NCI-H187 (cell line): ENCODE measurements at places on chromosomes 2 and 18.

DNA sequence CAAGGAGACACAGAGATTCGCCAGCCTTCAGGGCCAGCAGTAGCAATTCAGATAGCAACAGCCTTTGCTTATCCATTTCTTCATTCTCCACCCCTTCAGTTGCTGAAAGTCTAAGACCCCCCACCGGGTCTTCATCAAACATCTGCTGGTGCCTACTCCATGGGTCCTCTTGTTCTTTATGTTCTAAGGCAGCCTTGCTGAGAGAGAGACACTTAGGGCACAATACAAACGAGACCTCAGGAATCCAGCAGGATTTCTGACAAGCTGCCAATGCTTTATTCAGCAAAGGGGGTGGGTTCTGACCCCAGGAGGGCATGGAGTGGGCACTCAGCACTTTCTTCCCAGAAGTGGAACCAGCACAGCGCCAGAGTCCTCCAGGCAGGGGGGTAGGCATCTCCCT, 36.2 kb upstream of the CNGA3 start:
- DNase-seq: no peak

DNA sequence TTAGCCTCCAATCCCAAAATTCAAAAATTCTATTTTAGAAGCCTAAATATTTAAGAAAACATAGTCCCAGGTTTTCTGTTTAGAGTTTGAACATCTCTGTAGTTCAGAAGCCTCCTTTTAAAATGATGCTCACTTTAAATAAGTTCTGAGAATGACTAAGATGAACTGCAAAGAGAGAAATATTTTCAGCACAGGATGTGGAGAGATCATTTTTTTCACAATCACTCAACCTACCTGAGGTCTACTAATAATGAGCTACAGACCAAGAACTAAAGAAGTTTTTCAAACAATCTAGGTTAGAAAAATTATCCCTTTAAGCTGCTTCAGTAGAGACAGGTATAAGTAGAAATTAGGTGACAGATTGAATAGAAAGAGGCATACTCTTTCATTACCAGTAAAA, 185.1 kb upstream of the CYP26B1 start:
- DNase-seq: no peak

DNA sequence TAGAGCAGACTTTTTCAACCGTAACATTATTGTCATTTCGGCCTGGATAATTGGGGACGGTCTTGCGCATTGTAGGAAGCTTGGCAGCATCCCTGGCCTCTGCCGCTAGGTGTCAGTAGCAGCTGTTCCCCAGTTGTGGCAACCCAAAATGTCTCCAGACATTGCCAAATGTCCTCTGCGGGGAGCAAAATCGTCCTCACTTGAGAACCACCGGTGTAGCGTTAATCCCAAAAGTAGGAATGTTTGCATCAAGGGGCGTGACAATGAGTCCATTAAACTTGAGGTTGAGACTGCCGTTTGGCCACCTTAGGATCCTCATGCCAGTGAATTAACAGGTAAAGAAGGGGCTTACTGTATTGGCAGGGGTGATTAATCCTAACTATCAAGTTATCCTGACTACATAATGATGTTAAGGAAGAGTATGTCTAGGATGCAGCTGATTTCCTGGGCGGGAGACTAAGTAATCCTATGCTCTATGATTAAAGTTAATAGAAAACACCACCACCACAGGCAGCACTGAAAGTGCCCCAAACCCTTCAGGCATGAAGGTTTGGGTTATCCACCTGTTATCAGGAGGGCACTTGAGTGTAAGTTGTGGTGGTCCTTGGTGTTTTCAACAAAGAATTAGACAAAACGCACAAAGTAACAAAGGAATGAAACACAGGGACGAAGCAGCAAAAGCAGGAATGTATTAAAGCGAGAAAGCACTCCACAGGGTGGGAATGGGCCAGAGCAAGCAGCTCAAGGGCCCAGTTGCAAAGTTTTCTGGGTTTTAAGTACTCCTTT, 4.9 kb upstream of the ZC3H8 start:
- DNase-seq: peak; percentile 22

DNA sequence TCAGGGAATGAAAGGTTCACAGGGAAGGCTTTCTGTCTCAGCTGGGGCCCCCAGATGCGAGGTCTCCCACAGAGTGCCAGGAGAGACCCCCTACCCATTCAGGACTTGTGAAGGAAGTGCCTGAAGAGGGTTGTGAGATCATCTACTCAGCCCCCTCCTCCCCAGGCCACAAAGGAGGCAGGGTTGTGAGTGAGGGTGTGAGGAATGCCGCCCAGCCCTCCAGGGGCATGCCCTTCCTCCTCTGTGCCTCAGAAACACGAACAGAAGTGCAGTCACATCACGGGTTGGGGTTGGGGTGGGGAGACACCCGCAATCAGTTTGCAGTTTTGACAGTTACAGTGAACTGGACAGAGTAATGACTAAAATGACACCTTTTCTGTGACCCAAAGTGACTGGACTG, 5.0 kb downstream of the MAL start:
- DNase-seq: no peak

- no peak for DNase-seq
Observed at GRCh38 chr18:74081966-74082741, 65.5 kb downstream of the FBXO15 start.

DNA sequence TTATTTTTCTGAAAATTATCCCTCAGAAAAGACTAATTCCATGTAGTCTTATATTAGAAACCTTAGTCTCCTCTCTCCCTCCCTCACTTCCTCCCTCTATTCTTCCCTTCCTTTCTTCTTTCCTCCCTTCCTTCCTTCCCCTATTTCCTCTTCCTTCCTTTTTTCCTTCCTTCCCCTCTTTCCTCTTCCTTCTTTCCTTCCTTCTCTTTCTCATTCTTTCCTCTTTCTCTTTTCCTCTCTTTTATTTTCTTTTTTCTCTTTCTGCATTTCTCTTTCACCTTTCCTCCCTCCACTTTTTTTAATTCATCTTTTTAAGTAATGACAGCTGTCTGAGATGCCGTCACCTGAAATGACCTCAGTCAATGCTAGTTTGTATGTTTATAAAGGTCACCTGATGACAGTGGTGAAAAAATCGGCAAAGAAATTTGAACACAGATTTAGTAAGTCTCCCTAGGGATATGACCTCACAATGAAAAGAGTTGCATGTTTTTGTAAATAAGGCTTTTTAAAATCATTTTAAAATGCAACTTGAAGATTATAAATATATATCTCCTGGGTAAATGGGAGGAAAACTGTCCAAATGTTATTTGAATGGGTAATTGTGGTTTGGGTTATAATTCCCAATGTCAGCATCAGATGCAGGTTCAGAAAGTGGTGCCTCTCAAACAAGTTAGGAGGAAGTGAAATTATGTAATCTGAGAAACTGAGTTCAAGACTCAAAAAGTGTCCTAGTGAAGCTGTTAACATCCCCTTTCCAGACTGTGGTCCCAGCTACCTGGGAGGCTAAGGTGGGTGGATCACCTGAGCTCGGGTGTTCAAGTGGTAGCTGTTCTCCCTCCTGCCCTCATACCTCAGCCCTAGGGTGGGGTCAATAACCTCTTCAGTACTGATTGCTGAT, 90.3 kb upstream of the ST3GAL5 start:
- DNase-seq: no peak

DNA sequence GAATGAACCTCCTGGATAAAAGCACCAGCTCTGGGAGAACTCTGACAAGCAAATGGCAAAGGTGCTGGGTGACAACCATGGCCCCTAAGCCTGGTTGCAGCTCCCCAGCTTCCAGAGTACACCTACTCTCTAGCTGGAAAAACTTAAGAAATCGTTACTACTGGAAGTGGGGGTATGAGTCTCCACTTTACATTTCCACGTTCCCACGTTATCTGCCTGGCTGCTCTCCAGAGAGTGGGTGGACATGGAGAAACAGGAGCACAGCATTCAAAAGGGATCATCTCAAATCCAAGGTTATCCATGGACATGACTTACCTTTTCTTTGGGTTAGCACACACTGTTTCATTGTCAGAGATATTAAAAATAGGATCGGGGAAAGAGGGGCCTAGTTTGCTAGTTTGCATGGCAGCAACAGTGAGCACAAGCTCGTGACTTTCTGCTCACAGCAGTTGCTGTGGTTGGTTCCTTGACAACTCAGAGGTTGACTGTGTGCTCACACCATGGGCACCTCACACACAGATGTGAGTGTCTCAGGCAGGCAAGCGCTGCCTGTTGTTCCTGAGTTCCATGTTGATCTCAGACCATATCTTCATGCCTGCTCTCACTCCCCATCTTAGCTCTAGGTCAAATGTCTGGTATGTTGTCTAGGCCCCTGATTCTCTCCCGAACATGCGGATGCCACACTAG, 32.5 kb downstream of the PTPN18 start:
- no peak for DNase-seq

- DNase-seq: no peak
Observed at GRCh38 chr18:44840058-44840790, 159.5 kb downstream of the SETBP1 start.

GRCh38 chr2:134207589-134208209, 46.2 kb upstream of the MGAT5 start:
- no peak for DNase-seq

DNA sequence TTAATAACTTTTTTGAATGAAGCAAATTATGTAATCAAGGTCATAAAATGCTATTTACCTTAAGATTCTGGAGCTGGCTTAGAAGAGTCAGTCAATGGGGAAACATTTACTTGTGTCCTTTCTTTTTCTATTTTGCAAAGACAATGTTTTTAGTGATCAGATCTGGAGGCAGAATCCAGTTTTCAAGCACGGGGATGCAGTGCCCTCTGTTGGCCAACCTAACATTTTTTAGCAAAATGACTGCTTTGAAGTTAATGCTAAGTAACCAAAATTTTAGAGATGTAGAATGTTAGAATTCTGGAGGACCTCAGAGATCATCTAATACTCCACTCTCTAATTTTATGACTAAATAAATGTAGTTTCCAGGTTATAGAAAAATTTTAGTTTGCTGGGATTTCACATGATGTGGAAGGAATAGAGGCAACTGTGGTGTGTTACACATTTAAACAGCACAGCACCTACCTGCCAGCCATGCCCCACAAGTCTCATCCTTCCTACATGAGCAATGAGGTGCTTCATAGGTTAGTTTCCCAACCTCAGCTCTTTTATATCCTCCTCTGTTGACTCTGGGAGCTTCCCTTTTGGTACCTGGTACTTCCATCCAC, 23.6 kb upstream of the SLC9A4 start:
- no peak for DNase-seq

DNA sequence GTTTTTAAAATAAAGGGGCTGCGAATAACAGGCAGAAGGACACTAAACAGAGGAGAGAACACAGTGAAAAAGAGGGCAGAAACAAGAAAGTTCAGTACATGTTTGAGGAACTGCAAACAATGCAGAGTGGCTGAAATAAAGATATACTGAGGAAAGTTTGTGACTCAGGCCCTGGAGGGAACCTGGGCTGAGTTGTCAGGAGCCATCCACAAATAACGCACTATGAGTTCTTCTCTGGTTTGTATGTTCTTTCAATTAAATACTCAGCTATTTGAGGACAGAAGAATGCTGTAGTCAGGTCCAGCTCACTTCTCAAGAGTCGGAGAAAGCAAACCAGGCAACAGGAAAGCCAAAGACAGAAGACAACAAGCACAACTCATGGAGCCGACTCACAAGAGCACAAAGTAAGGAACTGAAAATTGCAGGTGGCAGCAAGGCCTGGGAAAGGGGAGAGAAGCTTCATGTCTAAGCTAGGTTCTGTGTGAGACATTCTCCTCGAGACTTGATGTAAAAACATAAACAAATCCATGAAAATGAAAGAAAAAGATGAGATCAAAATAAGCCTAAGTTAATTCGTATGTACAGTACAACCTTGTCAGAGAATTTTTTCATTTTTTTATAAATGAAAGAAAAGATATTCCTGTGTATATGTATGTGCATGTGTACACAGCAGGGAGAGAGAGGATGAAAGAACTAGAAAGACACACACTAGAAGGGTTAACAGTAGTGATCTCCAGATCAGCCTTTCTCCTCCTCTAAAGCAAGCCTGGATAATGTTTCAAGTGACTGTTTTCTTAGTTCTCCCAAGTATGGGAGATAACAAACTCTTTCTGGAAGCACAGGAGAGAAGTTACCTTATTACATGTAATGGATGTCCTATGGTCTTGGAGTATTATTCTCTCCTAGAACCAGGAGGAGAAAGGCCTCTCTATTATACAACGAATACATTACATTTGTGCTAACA, 41.5 kb downstream of the CHN1 start:
- DNase-seq: no peak

DNA sequence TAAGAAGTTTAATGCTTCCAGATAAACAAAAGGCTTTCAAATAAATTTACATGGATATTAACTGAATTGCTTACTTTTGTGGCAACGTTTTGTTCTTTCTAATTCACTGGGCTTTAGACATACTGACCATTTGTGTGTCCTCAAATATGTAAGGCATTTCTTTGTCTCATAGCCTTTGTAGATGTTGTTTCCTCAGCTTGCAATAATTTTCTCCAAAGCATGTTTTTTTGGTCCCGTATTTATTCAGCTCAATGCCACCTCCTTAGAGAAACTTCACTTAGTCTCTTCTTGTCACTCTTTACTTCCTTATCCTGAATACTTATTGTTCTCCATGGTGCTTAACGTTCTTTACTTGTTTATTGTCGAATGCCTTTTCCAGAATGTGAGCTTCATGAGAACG, 98.5 kb downstream of the NUP35 start:
- DNase-seq: no peak

DNA sequence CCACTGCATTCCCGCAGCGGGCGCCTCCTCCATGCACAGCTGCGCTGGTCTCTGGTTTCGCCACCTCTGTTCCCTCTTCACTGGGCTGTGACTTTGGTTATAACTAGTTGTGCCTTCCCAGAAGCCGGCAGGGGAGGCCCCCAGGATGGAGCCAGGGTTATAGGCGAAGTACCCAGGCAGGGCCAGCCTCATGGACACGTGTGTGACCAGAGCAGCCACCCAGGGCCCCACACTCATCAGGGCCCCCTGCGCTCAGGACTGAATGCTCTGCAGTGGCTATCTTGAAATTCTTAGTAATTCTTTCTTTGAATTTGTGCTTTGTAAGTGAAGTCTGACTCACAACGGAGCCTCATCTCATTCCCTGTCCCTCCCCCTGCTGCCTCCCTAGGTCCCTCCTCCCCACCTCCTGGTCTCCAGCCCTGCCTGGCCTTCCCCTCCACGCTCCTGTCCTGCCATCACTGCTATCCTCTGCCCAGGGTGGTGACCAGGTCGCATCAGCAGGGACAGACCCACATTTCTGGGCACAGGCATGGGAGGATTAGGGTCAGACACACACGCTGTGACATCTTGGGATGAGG, 38.1 kb upstream of the LBH start:
- DNase-seq: no peak

DNA sequence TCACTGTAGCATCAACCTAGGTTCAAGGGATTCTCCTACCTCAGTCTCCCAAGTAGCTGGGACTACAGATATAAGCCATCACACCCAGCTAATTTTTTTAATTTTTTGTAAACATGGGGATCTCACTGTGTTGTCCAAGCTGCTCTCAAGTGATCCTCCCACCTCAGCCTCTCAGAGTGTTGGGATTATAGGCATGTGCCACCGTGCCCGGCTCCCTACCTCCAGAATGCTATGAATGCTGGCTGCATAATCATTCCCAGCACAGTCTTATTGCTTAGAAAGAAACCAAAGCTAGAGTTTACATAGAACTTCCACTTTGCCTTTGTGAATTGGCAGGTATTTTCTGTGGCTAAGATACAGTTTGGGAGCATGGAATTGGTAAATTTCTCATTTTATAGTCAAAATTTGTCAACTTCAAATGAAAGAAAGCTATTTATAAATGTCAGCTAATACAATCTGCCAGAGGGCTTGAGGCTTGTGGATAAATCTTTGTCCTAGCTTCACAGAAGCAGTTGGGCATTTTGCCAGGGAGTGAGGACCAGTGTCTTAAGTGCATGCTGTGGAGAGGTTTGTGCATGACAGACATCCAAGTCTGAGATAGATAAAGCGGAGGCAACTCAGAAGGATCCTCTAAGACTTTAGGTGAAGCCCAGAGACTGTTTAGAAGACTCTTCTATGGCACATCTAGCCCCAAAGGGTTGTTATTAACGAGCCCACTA, 175.4 kb downstream of the ANTXR1 start:
- DNase-seq: peak; percentile 41
